Common myeloid progenitor, CD34-positive (primary cell): ENCODE measurements at places on chromosomes 16 and 17.

DNA sequence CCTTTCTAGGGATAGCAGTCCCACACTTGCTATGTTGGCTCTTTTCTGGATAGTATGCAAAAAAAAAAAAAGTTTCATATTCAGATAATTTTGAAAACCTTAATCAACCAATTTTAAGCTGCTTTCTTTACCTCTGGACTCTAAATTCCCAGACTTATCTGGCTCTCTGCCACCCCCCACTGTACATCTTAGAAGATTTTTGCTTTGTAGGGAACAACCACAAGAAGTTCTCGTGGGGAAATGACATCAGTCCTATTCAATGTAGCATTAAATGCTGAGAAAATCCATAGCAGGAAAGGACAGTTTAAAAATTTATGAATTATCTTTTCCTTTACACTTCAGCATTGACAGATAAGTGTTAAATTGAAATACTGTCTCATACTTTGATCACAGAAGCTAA, 562.7 kb upstream of the HSBP1 start:
- H3K36me3 ChIP-seq, result no peaks in the 10 kb centered on the region
- H3K4me3 ChIP-seq, result no peak overlapping the region
- no peaks in the 10 kb centered on the region for H3K4me1 ChIP-seq
- no peaks in the 10 kb centered on the region for H3K27me3 ChIP-seq
- DNase-seq, result no peak

DNA sequence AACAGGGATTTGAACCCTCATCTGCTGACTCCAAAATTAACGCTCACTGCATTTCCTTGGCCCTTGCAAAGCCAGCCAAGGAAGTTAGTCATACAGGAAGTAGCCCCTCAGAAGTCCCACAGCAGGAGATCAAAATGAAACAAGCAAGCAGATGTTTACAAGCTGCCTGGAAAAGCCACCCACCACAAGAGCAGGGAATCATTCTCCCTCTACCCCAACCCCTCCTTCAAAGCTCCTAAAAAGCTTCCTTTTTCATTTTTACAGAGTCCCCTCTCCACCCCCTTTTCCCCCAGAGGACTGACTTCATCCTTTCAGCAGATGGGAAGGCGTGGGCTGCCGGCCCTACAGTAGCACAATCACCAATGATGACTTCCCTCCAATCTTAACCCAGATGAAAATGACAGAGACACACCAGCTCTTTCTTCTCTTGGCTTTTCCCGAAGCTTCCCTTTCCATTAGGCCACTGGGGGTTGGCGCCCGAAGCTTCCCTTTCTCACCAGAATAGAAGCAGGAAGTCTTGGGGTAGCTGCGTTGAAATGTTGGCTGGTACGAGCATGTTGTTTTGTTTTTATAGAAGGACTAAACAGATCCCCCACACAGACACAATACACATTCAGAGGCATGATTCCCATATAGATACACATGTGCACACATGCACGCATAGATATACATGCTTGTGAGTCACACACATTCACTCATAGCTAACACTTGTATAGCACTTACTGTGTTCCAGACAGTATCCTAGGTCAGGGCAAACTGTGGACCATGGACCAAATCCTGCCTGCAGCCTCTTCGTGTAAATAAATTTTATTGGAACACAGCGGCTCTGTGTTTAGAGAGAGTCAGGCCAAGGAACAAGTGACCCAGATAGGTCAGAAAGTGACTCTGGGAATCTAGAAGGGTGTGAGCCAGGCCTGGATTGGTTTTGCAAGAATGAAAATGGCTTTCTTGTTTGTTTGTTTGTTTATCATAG, 17.4 kb downstream of the ITPRIPL2 start:
- H3K27ac ChIP-seq, result no peak overlapping the region
- H3K27me3 ChIP-seq, result no peaks in the 10 kb centered on the region
- H3K36me3 ChIP-seq, result no peaks in the 10 kb centered on the region
- DNase-seq, result peak; percentile 88
- no peak overlapping the region for H3K4me3 ChIP-seq

- no peak overlapping the region for H3K27ac ChIP-seq
- no peak overlapping the region for H3K4me3 ChIP-seq
- no peaks in the 10 kb centered on the region for H3K36me3 ChIP-seq
- peaks cover 5% of the 10 kb centered on the region for H3K4me1 ChIP-seq
- no peaks in the 10 kb centered on the region for H3K27me3 ChIP-seq
These were observed 224.4 kb downstream of the XYLT1 start for GRCh38 chr16:17246268-17246885.

DNA sequence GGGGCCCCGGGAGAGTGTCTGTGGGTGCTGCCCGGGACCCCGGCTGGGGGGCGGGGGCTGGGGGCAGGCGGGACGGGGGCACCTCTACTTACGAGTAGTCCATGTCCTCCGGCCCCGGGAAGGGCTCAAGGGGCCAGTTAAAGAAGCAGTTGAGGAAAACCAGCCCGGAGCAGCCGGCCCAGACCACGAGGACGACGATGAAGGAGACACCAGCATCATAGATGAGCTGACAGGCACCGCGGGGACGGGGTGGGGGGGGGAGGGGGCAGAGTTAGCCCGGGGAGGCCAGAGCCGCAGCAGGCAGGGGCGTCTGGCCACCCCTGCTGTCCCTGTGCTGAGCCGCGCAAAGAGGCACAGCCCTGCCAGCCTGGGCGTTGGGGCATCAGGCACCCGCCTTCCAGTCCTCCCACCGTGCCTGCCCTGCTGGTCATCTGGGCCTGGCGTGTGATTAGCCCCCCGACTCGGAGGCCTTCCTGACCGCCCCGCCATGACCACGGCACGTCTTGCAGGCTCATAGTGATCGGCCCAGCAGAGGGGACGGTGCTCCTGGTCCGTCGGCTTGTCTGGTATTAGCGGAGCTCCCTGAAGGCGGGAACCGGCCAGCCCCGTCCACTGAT, 29.0 kb upstream of the PITPNA start:
- H3K4me3 ChIP-seq, result no peak overlapping the region
- H3K27me3 ChIP-seq, result no peaks in the 10 kb centered on the region
- H3K36me3 ChIP-seq, result peaks cover 22% of the 10 kb centered on the region
- peaks cover 45% of the 10 kb centered on the region for H3K4me1 ChIP-seq

DNA sequence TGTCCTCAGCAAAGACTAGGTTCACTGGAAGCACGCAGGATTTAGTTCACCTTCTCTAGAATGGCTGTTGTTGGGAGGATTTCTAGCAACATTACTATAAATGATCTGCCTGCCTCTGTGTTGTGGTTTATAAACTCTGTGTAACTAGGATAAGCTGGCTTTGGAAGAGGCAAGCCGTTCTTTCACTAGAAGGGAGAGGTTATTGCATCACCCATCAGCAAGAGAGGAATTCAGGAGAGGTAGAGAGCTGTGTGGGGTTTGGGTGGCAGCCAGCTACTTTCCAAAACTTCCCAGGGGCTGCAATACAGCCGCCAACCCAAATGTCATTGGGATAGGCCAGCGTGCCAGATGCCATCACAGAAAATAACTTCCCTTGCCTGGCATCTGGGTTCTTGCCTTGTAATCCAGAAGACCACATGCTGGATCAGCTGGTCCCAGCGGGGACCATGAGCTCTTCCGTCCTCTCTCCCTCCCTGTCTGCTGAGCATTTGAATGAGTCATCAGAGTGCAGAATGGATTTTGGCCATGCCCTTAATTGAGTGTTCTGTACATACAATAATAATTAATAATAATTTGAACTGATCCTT, 95.7 kb upstream of the RBFOX1 start:
- DNase-seq, result no peak
- no peaks in the 10 kb centered on the region for H3K36me3 ChIP-seq
- H3K27me3 ChIP-seq, result no peaks in the 10 kb centered on the region
- H3K4me1 ChIP-seq, result no peaks in the 10 kb centered on the region
- H3K4me3 ChIP-seq, result no peak overlapping the region
- H3K27ac ChIP-seq, result no peak overlapping the region

GRCh38 chr17:47896672-47897490, 845 bp downstream of the SP2 start:
- H3K27me3 ChIP-seq, result no peaks in the 10 kb centered on the region
- H3K36me3 ChIP-seq, result peaks cover 7% of the 10 kb centered on the region
- DNase-seq, result peak; percentile 4
- peak overlapping the region; percentile 88 for H3K27ac ChIP-seq
- peak overlapping the region; percentile 93 for H3K4me3 ChIP-seq

DNA sequence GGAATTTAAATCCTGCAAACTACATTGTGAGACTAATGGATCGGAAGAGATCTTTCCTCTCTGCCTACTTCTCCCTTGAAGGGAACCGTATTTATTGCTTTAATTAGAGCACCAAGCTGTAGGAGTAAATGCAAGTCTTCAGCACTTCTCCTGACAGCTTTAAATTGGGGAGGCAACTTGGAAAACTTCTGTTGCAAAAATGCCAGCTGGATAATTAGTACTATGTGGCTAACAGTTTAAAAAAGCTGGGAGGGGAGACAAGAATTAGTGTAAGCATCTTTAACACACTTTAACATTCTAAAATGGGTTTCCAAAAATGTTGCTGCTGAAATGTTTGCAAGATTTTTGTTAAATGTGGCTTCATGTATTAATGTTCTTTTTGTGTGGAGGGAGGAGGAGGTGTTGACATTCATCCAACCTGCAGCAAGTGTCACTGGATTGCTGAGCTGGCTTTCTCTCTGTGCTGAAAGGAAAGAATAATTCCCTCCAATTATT, 108.5 kb downstream of the PCTP start:
- no peaks in the 10 kb centered on the region for H3K4me1 ChIP-seq
- no peak overlapping the region for H3K27ac ChIP-seq
- H3K27me3 ChIP-seq, result no peaks in the 10 kb centered on the region
- no peaks in the 10 kb centered on the region for H3K36me3 ChIP-seq
- no peak overlapping the region for H3K4me3 ChIP-seq
